MV-4-11 (cell line): ENCODE measurements at places on chromosomes 3 and 15.

DNA sequence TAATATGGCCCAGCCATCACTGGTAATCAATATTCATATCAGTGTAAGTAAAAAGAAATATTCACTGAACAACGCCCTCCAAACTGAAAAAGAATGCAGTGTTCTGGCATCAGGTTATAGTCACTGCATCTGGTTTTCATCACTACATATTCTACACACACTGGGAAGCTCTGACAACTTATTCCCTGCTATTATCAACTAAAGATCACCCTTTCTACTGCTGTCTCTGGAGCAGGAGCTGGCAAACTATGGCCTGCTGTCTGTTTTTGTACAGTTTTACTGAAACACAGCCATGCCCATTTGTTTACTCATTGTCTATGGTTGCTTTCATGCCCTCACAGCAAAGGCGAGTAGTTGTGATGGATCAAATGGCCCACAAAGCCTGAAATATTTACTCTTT, 35.3 kb downstream of the TUBGCP4 start:
- DNase-seq, result no peak

DNA sequence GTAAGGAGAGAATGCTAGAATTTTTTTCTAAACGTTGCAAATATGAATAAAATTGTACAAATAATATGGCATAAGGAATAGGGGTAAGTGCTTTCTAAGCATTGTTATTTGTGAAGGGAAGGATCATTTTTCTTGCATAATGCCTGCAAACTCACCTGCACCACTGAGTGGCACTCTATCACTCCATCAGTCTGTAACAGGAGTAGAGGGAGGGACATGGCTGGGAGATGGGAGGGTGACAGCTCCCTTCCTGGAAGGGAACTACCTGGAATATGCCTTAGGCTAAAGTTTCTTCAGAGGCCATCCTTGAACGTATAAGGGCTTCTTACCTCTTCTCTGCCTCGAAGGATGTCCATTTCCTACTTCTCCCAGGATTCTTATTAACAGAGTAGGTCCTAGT, 3.0 kb downstream of the NAALADL2 start:
- no peak for DNase-seq

DNA sequence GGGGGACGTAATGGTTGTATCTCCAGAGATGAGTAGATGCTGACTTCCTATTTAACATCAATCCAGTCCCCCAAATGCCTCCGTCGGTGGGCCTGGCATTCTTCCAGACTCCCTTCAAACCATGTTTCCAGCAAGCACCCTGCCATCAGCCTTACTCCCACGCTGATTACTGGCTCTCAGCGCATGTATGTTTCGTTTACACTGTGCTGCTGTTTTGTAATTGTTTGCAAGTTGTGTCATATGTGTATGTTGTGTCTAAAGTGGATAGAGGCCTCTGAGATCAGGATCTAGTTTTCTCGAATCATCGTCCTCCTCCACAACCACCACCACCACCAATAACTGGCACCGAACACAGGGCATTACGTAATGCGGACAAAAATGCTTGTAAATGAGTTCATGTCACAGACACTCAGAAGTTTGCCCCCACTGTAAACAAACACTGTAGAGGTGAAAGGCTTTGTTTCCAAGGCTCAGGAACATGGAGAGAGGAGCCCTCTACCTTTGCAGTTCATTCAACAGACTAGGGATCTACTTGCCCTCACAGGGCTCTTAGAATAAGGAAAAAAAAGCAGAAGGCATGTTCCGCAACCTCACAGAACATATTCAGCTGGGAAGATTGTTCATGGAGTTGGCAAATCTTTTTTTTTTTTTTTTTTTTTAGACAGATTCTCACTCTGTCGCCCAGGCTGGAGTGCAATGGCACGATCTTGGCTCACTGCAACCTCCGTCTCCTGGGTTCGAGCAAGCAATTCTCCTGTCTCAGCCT, 46.1 kb upstream of the SEMA4B start:
- DNase-seq, result peak; percentile 84

- peak; percentile 9 for DNase-seq
Measured at GRCh38 chr3:183984749-183985729, 32.6 kb downstream of the ABCC5 start.

GRCh38 chr3:139978966-139979365, 44.0 kb downstream of the CLSTN2 start:
- no peak for DNase-seq

DNA sequence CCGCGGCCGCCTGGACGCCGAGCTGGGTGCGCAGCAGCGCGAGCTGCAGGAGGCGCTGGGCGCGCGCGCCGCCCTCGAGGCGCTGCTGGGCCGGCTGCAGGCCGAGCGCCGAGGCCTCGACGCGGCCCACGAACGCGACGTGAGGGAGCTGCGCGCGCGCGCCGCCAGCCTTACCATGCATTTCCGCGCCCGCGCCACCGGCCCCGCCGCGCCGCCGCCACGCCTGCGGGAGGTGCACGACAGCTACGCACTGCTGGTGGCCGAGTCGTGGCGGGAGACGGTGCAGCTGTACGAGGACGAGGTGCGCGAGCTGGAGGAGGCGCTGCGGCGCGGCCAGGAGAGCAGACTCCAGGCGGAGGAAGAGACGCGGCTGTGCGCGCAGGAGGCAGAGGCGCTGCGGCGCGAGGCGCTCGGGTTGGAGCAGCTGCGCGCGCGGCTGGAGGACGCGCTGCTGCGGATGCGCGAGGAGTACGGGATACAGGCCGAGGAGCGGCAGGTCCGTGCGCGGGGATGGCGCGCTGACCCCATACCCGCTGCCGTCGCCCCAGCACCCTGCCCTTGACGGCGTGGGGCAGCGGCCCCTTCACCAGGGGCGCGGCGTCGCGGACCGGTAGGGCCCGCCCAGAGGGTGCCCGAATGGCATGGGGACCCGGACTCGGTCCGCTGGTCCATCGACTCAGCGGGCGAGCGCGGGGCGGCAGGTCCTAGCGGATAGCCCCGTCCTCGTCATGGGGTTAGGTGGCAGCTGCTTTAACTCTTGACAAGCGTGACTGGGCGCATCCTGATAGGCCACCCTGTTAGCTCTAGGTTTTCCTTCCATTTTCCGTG, 848 bp downstream of the SYNM start:
- DNase-seq, result no peak

DNA sequence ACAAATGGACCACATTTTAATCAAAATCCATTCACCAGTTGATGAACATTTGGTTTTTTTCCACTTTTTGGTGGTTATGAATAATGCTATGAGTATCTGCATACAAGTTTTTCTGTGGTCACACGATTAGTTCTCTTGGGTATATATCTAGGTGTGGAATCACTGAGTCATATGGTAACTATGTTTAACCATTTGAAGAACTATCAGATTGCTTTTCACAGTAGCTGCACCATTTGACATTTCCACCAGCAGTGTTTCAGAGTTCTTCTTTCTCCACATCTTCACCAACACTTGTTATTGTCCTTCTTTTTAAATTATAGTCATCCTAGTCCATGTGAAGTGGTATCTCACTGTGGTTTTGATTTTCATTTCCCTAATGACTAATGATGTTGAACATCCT, 33.3 kb upstream of the ATG7 start:
- no peak for DNase-seq

DNA sequence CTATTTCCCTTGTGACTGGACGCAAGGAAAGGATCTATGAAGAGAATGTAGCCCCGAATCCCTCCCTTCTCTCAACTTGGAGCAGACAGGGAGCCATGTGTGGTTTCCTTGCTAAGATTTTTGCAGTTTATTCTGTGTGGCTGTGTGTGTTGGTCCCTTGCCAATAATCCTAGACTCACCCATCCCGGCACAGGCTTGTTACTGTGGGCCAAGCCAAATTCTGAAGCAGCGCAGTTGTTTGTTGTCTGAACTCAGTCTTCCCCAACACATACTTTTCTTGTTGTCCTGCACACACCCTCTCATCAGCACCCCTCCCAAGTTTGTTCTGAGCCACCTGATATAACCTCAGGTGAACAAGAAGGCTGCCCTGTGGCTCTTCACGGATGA, 193.3 kb upstream of the CTDSPL start:
- DNase-seq, result no peak

DNA sequence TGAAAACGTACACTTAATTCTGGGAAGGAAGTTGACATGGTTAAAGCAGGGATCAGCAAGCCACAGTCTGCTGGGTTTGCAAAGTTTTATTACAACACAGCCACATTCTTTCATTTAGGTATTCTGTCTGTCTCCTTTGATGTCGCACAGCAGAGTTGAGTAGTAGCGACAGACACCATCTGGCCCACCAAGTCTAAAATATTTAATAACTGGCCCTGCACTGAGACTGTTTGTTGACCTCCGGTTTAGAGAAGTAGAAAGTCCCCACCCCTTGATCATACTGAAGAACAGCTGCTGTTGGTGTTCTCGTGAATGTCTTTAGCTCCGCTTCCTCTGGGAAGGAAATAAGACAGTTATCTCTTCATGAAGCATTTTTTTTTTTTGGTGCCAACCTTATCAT, 66.2 kb downstream of the MCTP2 start:
- DNase-seq, result peak; percentile 39

GRCh38 chr3:115470254-115470653, 153.1 kb upstream of the GAP43 start:
- DNase-seq, result no peak

GRCh38 chr3:31232055-31233025, 300.4 kb upstream of the STT3B start:
- DNase-seq, result peak; percentile 98

GRCh38 chr3:41673650-41674049, 288.3 kb downstream of the ULK4 start:
- no peak for DNase-seq

DNA sequence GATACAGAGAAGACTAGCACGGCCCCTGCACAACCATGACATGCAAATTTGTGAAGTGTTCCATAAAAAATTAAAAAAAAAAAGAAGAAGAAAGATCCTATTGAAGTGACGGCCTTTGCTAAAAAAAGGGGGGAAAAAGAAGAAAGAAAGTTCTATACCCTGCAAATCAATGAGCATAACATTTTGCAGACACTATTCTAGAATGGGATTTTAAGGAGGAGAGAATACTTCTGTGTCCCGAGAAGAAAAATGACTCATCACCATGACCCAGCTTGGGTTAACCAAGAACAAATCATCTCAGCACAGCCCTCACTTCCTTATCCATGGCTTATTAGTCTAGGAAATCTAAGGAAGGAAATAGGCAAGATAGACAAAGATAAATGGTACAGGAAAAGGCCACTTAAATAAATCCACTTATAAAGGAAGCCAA, 7.4 kb upstream of the SH3BP5 start:
- peak; percentile 64 for DNase-seq

DNA sequence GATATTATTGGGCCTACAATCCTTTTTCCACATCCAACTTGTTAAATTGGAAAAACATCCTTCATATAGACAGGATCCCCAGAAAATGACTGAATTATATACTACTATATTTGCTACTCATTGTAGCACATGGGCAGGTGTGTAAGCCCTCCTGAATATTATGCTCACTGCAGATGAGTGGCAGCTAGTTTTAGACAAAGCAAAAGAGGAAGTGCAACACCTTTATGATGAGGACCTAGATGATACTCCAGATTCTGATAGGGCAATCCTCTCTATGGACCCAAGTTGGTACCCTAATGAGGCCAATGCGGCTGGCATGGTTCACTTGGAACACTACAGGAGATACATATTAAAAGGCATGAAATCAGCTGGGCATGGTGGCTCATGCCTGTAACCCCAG, 119.1 kb upstream of the PLCL2 start:
- no peak for DNase-seq

GRCh38 chr3:134693226-134693625, 42.4 kb upstream of the KY start:
- no peak for DNase-seq

DNA sequence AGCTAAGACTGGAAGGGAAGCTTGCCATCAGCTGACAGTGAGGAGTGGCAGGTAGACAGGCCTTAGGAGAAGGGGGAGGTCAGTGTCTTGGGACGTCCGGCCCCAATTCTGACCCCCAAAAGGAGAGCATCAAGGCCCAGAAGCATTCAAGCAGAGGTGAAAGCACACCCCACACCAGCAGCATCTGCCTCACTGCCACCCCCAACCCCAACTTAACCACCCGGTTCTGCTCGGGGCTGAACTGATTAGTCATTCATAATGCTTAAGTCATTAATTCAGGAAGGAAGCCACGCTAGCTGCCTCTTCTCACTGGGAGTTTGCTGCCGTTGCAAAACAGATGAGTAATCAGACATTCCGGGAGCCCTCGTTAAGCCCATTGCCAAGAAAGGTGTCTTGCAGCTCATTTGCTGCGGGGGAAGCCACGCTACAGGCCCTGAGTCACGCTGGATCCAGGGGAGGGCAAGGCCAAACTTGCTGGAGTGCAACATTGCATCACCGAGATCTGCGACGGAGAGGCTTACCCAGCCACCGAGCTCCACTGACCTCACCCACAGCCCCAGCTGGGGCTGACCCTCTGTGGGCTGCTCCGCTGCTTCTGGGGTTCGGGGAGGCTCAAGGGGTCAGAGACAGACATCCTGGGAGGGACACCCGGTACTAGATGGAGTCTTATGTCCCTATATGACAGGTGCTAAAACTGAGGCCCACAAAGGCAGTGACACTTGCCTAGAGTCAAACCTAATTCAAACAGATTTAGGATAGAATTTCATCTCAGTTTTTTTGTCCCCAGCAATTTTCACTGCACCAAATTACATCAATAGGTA, 46.4 kb upstream of the HES1 start:
- DNase-seq, result peak; percentile 100

GRCh38 chr3:50201573-50202315, 3.3 kb upstream of the SLC38A3 start:
- DNase-seq, result no peak

DNA sequence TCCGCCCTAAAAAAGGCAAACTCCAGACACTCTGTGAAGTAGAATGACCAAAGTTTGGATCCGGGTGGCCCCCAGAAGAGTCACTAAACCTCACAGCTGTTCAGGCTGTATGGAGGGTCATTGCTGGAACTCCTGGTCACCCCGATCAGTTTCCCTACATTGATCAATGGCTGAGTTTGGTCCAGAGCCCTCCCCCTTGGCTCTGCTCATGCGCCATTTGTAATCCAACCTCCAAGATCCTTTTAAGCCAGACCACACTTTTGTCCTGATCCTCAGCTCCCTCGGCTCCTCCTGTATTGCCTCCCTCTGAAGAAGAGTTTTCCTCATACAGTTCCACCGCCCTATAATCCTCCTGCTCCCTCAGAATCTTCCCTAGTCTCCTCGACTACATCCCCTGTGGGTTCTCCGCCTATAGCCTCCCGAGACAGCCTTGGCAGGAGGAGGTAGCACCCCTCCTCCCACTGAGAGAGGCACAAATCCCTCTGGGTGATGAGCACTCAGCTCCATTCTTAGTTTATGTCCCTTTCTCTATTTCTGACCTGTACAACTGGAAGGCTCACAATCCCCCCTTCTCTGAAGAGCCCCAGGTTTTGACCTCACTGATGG, 42.2 kb downstream of the ZBTB11 start:
- no peak for DNase-seq

GRCh38 chr3:46559091-46559704, 6.9 kb downstream of the LRRC2 start:
- DNase-seq, result no peak

GRCh38 chr15:42547918-42548248, 710 bp downstream of the LRRC57 start:
- no peak for DNase-seq

DNA sequence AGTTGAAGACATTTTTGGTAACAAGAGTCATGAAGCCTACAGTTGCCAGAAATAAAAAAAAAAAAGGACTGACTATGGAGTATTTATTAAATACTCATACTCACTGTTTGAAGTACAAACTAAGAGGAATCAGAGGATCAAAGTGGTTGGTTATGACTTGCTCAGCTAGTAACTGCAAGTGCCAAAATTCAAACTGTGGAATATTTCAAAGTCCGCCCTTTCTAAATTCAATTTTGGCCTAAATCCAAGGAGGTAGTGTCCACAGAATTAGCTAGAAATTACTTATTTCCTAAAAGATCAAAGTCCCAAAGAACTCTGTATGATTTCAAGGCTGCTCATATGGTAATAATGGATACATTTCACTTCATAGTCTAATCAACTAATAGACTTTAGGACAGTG, 274.5 kb downstream of the ZBTB20 start:
- no peak for DNase-seq
